ENCODE measurements at places on chromosomes 3 and 15.

- no peak for DNase-seq
Measured at GRCh38 chr15:38648121-38648843, 83.7 kb upstream of the RASGRP1 start.

DNA sequence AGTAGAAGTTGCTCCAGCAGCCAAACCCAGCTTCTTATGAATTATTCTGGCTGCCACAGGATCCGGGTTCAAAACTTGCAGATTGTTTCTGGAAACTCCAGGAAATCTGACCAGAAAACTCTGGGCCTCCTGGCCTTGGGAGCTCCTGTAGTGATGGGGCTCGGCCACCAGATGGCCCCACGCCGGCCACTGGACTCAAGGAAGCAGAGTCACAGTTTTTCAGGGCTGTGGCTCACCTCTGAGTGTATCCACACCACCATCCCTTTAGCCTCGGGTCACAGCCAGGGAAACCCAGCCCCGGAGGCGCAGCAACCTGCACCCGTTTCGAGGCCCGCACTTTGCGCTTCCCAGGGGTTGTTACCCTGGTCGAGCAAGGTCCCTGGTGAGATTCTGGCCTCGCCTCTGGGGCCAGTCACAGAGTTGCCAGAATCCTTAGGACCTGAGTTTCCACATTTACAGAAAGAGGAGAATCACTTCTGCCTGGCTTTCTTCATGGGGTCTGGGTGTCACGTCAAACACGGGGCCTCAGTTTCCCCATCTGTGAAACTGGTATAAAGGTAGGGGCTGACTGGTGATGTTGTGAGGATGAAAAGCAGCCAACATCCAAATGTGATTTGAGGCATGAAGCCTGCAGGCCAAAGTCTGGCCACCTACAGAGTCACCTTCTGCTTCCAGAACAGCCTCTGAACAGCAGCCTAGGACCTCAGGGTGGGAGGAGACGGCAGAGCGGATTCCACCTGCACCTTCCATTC, 53.5 kb upstream of the LCTL start:
- no peak for DNase-seq

DNA sequence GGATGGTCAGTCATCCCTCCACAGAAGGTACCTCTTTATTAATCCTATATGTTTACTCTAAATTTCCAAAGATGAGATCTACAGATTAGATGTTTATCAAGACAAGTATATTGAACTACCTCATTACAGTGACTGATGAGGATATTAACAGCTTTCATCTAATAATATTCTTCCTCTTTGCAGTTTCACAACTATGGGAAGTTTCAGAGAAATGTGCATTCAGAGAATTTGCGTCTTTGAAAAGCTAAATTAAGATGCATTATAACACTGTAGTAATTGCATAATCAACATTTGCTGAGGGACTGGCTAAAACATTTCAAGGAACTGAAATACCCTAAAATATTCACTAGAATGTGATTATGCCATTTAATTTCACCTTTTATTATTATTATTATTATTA, 46.7 kb downstream of the MCF2L2 start:
- no peak for DNase-seq

DNA sequence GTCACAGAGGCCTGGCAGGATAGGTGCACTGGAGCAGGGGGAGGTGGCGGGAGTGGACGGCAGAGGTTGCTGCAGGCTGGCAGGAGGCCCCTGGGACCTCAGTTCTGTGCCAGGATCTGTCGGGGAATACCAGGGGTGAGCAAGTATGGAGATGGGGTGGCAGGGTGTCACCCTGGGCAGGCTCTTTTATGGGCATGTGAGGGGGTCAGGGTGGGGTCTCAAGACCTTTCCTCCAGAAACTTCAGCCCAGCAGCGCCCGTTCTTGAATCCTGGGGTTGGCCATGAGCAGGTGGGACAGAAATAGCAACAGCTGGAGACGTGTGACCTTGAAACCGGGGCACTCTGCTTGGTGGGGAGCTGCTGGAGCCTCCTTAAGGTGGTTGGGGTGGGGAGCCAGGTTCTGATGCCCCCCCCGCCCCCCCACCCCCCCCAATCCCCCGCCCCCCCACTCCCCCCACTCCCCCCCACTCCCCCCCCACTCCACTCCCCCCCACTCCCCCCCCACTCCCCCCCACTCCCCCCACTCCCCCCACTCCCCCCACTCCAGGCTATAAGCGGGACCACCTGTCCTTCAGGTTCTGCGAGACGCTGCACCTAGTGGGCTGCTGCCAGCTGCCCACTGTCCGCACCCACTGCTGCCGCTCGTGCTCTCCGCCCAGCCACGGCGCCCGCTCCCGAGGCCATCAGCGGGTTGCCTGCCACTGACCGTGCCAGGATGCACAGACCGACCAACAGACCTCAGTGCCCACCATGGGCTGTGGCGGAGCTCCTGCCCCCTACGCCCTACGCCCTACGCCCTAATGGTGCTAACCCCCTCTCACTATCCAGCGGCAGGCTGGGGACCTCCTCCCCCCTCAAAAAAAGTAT, 84.9 kb downstream of the TBC1D2B start:
- DNase-seq: no peak

GRCh38 chr3:4850928-4851265, 128.3 kb upstream of the BHLHE40 start:
- DNase-seq: no peak

DNA sequence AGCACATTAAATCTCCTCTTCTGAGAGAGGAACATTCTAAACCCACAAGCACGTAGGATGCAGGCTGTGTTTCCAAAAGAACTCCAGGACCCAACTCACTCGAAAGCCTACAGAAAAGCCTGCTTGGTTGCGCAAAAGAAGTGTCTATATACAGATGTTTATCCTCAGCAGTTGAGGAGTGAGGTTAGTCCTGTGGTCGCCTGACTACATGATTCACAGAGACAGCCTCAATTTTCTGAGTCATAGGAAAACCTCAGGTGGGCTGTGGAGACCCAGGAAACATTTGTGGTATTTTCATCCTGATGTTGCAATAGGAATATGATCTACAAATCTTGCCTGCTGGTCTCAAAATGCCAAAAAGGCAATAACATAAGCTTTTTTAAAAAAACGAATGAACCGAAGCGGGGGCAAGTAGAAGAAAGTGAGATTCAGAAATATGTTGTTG, 183.8 kb upstream of the THRB start:
- DNase-seq: no peak

- no peak for DNase-seq
Measured at GRCh38 chr3:168951884-168952283, 711.6 kb downstream of the MECOM start.

DNA sequence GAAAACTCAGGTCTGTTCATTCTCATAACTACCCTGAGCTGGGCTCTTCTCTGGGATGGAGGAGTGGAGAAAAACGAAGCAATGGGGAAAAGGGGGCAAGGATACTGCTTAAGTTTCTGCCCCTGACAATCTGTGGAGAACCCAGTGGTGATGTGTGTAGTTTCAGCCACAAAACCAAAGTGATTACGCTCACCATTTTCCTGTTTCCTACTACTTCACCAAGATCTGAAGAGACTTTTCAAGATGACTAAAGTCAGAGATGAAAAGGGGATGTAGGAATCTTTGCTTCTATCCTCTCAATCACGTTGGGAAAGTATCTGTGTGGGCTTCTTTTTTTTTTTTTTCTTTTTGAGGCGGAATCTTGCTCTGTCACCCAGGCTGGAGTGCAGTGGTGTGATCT, 8.3 kb upstream of the UBE2E1 start:
- no peak for DNase-seq

GRCh38 chr15:81299630-81300273, 24.2 kb downstream of the STARD5 start:
- DNase-seq: no peak

DNA sequence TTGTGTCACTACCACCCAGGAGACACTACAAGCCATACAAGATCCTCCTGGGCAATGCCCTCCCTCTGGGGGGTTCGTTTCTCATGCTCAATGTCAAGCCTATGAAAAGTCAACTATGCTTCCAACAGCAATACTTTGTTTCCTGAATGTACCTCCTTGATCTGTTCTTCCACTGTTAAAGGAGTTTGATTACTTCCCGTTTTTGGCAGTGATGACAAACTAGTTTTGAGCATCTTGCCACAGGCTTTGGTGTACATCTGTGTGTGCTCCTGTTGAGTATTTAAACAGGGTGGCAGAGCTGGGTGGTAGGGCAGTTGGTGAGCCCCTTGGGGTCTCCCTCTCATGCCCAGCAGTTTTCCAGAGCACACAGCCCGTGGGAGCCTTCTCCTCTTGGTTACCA, 81.4 kb downstream of the IL12A start:
- no peak for DNase-seq

GRCh38 chr3:139757448-139758030, 79.8 kb upstream of the NMNAT3 start:
- DNase-seq: no peak

- no peak for DNase-seq
Measured at GRCh38 chr15:48916721-48917120, 38.8 kb downstream of the EID1 start.

- no peak for DNase-seq
Measured at GRCh38 chr3:86239946-86240345, 751.0 kb downstream of the VGLL3 start.

GRCh38 chr3:177811835-177812234, 614.6 kb upstream of the TBL1XR1 start:
- no peak for DNase-seq

DNA sequence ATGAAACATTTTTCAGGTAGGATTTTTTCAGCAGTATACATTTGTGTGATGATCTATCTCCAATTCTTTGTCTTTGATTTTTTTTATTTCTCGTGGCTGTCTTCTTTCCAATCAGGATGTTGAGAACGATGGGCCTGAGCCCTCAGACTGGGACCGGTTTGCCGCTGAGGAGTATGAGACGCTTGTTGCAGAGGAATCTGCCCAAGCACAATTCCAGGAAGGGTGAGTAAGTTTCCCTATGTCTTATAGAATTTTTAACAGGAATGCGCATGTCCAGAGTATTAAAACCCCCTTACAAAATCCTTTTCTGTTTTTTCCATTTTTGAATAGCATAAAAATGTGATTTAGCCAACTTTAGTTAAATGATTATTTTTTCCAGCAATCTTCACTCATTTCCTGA, 90.0 kb downstream of the MSL2 start:
- DNase-seq: no peak

GRCh38 chr15:94749811-94750617, 518.7 kb downstream of the MCTP2 start:
- DNase-seq: no peak

DNA sequence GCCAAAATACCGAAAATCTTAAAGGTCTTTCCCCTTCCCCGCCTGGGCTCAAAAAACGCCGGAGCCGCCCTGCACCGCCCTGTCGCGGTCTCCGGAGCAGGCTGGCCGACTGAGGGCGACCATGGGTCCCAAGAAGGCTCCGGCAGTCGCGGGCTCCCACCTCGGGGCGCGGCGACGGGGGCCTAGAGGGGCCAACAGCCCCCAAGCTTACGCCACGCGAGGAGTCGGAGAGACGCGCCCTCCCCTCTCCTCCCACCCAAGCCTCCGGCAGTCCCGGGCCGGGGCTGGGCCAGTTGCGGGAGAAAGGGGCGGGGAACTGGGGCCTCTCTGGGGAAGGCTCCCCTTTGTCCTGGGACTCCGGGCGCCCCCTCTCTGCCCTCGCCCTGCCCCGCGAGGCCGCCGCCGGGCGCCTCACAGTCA, 69.2 kb downstream of the GOLGA8B start:
- no peak for DNase-seq

DNA sequence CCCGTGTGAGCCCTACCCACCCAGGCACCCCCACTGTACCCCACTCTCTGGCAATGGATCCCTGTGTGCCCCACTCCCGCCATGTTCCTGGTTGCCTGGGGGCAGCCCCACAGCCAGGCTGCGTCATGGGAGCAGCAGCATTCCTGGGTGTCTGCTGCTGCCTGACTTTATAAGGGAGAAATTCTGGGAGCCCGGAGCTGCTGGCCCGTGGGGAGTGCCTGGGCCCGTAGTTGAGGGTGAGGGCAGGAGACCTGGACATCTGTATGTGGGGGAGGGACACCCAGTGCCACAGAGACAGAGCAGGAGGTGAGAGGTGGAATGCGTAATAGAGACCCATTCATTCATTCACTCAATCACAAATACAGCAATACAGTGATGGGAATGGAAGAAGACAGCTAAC, 15.1 kb downstream of the CSPG4 start:
- no peak for DNase-seq

DNA sequence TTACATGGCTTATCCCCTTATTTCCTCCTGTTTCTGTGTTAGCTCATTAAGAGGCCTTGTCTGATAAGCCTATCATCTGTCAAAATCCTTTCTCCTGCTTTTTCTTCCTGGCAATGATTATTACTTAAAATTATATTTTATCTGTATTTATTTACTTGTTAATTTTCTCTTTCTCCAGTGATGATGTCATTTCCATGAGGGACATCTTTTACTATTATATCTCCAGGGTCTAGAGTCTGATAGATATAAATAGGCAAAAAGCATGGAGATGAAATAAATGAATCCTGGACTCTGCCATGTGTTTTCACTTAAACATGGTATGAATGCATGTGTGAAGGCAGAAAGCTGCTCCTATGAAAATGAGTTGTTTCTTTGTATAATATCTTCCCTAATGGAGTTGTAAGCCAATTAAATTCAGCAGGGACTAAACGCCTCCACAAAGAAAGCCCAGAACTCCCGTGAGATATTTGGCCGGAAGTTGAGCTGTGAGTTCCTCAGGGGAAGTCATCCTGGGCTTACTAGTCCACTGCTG, 375.2 kb downstream of the TUSC7 start:
- no peak for DNase-seq

GRCh38 chr15:81184188-81184587, 12.5 kb upstream of the IL16 start:
- DNase-seq: no peak

GRCh38 chr3:195040094-195040493, 230.9 kb downstream of the XXYLT1 start:
- DNase-seq: no peak

- DNase-seq: no peak
Measured at GRCh38 chr3:174548841-174549623, 310.1 kb upstream of the NAALADL2 start.

- DNase-seq: no peak
Measured at GRCh38 chr3:125028657-125029056, 27.1 kb downstream of the HEG1 start.

GRCh38 chr3:53300826-53301225, 45.0 kb upstream of the TKT start:
- DNase-seq: no peak

DNA sequence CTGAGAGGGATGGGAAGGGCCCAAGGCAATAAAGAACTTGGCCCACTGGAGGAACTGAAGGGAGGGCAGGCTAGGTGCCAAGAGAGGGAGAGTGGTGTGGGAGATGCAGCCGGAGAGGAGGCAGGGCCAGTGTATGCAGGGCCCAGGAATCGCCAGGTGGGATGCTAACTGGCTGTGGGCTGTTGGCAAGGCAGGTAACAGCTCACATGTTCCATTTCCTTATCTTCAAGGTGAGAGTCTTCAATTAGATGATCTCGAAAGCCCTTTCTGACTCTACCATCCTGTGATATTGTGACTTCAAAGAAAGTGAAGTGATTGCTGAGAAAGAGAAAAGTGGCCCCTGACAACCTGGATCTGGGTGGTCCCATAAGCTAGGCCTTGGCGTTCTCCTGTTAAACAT, 49.0 kb downstream of the CASR start:
- no peak for DNase-seq

GRCh38 chr3:7397097-7397496, 536.2 kb downstream of the GRM7 start:
- no peak for DNase-seq
